ENCODE measurements at places on chromosomes 3 and 15. TPM values are rescaled to one million over a fixed set of nuclear protein-coding genes. Genes with fewer than 3 reads are reported as not detected.

The PARP15 gene
- not detected for total RNA-seq

DNA sequence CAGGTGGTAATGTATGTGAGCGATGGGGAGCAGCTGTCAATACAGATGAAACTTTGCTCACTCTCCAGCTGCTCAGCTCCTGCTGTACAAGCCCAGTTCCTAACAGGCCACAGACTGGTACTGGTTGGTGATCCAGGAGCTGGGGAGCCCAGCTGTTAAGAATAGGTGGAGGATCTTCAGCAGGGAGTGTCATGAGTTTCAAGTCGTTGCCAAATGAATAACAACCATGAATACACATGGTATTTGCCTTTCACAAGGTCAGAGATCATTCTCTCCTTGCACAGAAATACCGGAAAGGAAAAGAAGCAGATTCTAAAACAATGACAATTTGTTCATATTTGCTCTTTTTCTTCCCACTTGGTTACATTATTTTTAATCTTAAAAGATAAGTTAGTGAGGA is 5.1 kb downstream of the PLSCR1 start:
- peak overlapping the region; percentile 29 for H3K27ac ChIP-seq
- no peak overlapping the region for H3K4me3 ChIP-seq
- H3K4me1 ChIP-seq, result peaks cover 7% of the 10 kb centered on the region

DNA sequence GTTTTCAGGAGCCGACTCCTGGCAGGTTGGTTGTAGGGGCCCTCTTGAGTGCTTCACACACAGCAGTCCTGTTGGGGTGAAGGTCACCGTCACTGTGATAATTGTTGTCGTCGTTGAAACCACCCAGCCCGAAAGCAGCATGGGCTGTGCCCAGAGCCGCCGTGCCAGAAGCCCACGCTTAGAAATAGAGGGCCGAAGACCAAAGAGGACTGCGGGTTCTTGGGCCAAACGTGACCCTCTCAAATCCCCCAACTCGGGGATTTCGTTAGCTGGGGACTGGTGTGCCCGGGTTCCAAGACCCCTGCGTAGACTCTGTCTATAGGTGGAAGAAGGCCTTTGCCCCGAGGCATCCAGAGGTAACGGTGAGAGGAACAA is 7.5 kb upstream of the ADAMTS17 start:
- DNase-seq, result no peak
- H3K4me1 ChIP-seq, result peaks cover 9% of the 10 kb centered on the region
- no peaks in the 10 kb centered on the region for H3K27me3 ChIP-seq
- H3K36me3 ChIP-seq, result no peaks in the 10 kb centered on the region
- H3K27ac ChIP-seq, result peak overlapping the region; percentile 95

- DNase-seq, result no peak
- H3K27ac ChIP-seq, result no peak overlapping the region
- H3K36me3 ChIP-seq, result no peaks in the 10 kb centered on the region
- H3K4me1 ChIP-seq, result peaks cover 4% of the 10 kb centered on the region
These were observed 134.9 kb downstream of the CACNA2D3 start for GRCh38 chr3:54257125-54257720.

DNA sequence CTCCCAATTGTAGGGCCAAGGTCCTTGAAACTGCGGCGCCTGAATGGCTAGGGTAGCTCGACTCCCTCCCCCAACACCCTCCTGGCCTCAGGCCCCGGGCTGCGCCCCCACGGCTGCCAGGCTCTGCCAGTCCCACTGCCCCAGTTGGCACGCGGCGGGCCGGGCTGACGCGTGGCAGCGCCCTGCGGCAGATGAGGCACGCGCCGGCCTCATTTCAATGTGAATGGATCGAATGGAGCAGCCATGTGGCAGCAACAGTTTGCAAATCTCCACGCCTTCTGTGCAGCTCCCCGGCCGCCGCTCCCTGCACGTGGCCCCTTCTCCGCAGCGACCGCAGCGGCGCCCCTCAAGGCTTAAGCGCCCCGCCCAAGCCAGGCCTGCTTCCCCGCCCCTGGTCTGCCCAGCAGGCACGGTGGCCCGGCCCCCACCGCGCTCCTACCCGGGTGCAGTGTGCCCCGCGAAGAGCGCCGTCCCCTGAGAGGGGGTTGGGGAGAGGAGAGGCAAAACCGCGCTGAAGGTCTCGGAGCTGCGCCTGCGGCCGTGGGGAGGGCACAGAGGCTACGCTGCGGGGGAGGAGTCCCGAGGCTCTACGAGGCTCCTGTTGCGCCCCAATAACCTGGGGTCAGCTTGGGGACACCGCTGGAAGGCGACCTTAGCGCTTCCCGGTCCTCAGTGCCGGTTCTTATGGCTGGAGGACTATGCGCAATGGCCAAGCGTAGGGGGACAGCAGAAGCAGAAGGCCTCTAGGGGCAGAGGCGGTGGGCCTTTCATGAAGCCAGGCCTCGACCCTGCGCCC is 3.1 kb upstream of the DLL4 start:
- peaks cover 56% of the 10 kb centered on the region for H3K4me1 ChIP-seq
- peak overlapping the region; percentile 24 for H3K4me3 ChIP-seq
- DNase-seq, result no peak
- H3K27me3 ChIP-seq, result peaks cover 59% of the 10 kb centered on the region
- no peaks in the 10 kb centered on the region for H3K36me3 ChIP-seq
